ENCODE measurements at places on chromosomes 5 and 9. TPM values are rescaled to one million over a fixed set of nuclear protein-coding genes. Genes with fewer than 3 reads are reported as not detected.

The FAM169A gene
- total RNA-seq, result 9.8 TPM

The TEX48 gene
- not detected for total RNA-seq

The PKD2L2 gene
- total RNA-seq, result 1.8 TPM

The EXOC3 gene
- total RNA-seq, result 78.1 TPM

The LECT2 gene
- total RNA-seq, result not detected

The SGCD gene
- 2.6 TPM for total RNA-seq

The LHX3 gene
- total RNA-seq, result not detected

The FOXD4 gene
- total RNA-seq, result 0.41 TPM

The PCDHB2 gene
- 1.6 TPM for total RNA-seq

The FIBCD1 gene
- total RNA-seq, result 0.37 TPM

The ZNF608 gene
- 11.1 TPM for total RNA-seq

The ELOVL7 gene
- total RNA-seq, result 1.7 TPM

The DTWD2 gene
- total RNA-seq, result 7.2 TPM

The FSTL4 gene
- not detected for total RNA-seq

The CDKN2B gene
- total RNA-seq, result 10.8 TPM

The ZNF346 gene
- 36.3 TPM for total RNA-seq

The IFNB1 gene
- total RNA-seq, result not detected

The C6 gene
- not detected for total RNA-seq

The HMMR gene
- 5.4 TPM for total RNA-seq

The FGF18 gene
- total RNA-seq, result not detected

The PIP5KL1 gene
- 0.85 TPM for total RNA-seq

The LCN10 gene
- 11.2 TPM for total RNA-seq

The NANS gene
- 63.1 TPM for total RNA-seq

The POU5F2 gene
- 9.3 TPM for total RNA-seq

The NUDT2 gene
- total RNA-seq, result 15.5 TPM

The CARD6 gene
- 27.0 TPM for total RNA-seq

The DAPK1 gene
- total RNA-seq, result 102 TPM

The TXNDC8 gene
- not detected for total RNA-seq

The CYSRT1 gene
- total RNA-seq, result 0.94 TPM

The RETREG1 gene
- 6.7 TPM for total RNA-seq

The WHRN gene
- 29.8 TPM for total RNA-seq

The PCDHGC4 gene
- total RNA-seq, result 1.3 TPM

The THBS4 gene
- total RNA-seq, result 0.57 TPM

The ABCA1 gene
- 74.5 TPM for total RNA-seq

The GABRA6 gene
- total RNA-seq, result not detected

The PCDHA4 gene
- 0.51 TPM for total RNA-seq

The IFNA21 gene
- not detected for total RNA-seq

The CENPP gene
- 15.8 TPM for total RNA-seq

The LCN9 gene
- total RNA-seq, result not detected

The TMEM141 gene
- total RNA-seq, result 44.1 TPM

All from spleen (tissue), 13 donors.